Kidney epithelial cell (primary cell): ENCODE measurements at places on chromosomes 16 and 17.

- no peak for DNase-seq
These were observed 1.1 kb upstream of the LSM12 start for GRCh38 chr17:44067545-44067940.

GRCh38 chr16:4266372-4266771, 6.5 kb downstream of the TFAP4 start:
- DNase-seq: no peak

DNA sequence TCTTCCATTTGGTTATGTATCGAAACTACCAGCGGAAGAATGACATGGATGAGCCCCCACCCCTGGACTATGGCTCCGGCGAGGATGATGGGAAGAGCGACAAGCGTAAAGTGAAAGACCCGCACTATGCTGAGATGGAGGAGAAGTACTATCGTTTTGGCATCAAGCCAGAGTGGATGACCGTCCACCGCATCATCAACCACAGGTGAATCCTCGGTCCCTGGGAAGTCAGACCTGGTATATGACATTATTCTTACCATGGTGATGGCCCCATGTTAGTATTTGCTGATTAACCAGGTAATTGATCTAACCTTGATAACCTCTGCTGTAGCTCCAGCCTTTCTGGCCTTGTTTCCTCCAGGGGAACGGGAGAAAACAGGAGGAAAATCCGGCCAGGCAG, 8.5 kb downstream of the CHD3 start:
- no peak for DNase-seq

- no peak for DNase-seq
These were observed 34.9 kb downstream of the USP31 start for GRCh38 chr16:23114131-23114904.

- DNase-seq: no peak
These were observed 11.6 kb upstream of the NDUFAB1 start for GRCh38 chr16:23607726-23608125.

- DNase-seq: peak; percentile 47
These were observed 39.0 kb downstream of the SMURF2 start for GRCh38 chr17:64622931-64623654.

DNA sequence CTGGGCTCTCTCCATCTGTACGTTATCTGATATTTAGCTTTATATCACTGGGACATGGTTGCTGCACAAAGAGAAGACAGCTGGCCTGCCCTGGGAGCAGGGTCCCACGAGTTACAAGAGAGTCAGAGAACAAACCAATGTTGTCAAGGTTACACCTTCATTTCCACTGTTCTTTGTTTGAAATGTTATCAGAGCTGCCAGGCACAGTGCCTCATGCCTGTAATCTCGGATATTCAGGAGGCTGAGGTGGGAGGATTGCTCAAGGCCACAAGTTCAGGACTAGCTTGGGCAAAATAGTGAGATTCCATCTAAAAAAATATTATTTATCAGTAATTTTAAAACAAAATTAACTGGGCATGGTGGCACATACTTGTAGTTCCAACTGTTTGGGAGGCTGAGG, 34.6 kb downstream of the ATP6V0A1 start:
- DNase-seq: no peak
